CD4-positive, alpha-beta memory T cell (primary cell): ENCODE measurements at places on chromosomes 6 and 20. TPM values are rescaled to one million over a fixed set of nuclear protein-coding genes. Genes with fewer than 3 reads are reported as not detected.

TFAP2A gene
- total RNA-seq = not detected

BPIFB2 gene
- not detected for total RNA-seq

RIPOR2 gene
- 420 TPM for total RNA-seq

PABPC1L gene
- 46.5 TPM for total RNA-seq

CLVS2 gene
- not detected for total RNA-seq

NOX3 gene
- total RNA-seq = not detected

NR2E1 gene
- not detected for total RNA-seq

EPB41L1 gene
- 0.17 TPM for total RNA-seq

INSM1 gene
- not detected for total RNA-seq

KIAA1755 gene
- not detected for total RNA-seq

TUBB2B gene
- not detected for total RNA-seq

SYNGAP1 gene
- total RNA-seq = 47.8 TPM

OVOL2 gene
- not detected for total RNA-seq

ARHGAP40 gene
- total RNA-seq = not detected

L3MBTL1 gene
- total RNA-seq = 18.3 TPM

SCRT2 gene
- not detected for total RNA-seq

TBC1D7 gene
- total RNA-seq = 12.6 TPM

HEY2 gene
- not detected for total RNA-seq

FGD2 gene
- 1.4 TPM for total RNA-seq

GATA5 gene
- total RNA-seq = not detected

RIPPLY2 gene
- not detected for total RNA-seq

CRIP3 gene
- 3.0 TPM for total RNA-seq

CDSN gene
- total RNA-seq = not detected

RBPJL gene
- total RNA-seq = not detected

OR2H1 gene
- not detected for total RNA-seq

ESR1 gene
- 3.6 TPM for total RNA-seq

CTCFL gene
- total RNA-seq = not detected

CALHM4 gene
- not detected for total RNA-seq

TSPO2 gene
- total RNA-seq = not detected

PFDN6 gene
- total RNA-seq = 45.5 TPM

CD109 gene
- 0.96 TPM for total RNA-seq

TMEM14C gene
- 37.3 TPM for total RNA-seq

OR2W1 gene
- not detected for total RNA-seq

RPS10 gene
- total RNA-seq = 2,757 TPM

ANKEF1 gene
- total RNA-seq = 5.0 TPM

PLA2G7 gene
- 11.1 TPM for total RNA-seq

MUC21 gene
- total RNA-seq = not detected

ENPP1 gene
- 0.52 TPM for total RNA-seq

SLC2A10 gene
- not detected for total RNA-seq

EPHA7 gene
- not detected for total RNA-seq

EFCAB8 gene
- total RNA-seq = 1.8 TPM

NKX2-2 gene
- total RNA-seq = not detected

ENPP3 gene
- 0.33 TPM for total RNA-seq

FAM83B gene
- total RNA-seq = not detected

CFAP61 gene
- total RNA-seq = not detected

GGTLC1 gene
- not detected for total RNA-seq

MYL9 gene
- total RNA-seq = not detected

IL17F gene
- not detected for total RNA-seq

MRAP2 gene
- not detected for total RNA-seq

NRSN1 gene
- not detected for total RNA-seq

KIF3B gene
- total RNA-seq = 14.5 TPM

PNLDC1 gene
- total RNA-seq = 0.94 TPM

MAP7 gene
- 0.55 TPM for total RNA-seq

SAMD3 gene
- 24.1 TPM for total RNA-seq

RSPO3 gene
- not detected for total RNA-seq

GPR6 gene
- not detected for total RNA-seq
